ENCODE measurements at places on chromosomes 11 and 22. TPM values are rescaled to one million over a fixed set of nuclear protein-coding genes. Genes with fewer than 3 reads are reported as not detected.

Gene C1QTNF6
- 16.5 TPM for total RNA-seq

Gene OR4C5
- total RNA-seq = not detected

Gene LMNTD2
- total RNA-seq = 0.56 TPM

Gene MS4A8
- not detected for total RNA-seq

Gene ARL14EP
- total RNA-seq = 20.9 TPM

Gene DBX1
- not detected for total RNA-seq

Gene ANO9
- 0.07 TPM for total RNA-seq

Gene GRM5
- under 0.01 TPM for total RNA-seq

Gene OR4C12
- not detected for total RNA-seq

Gene SLC15A3
- 8.7 TPM for total RNA-seq

Gene OR4A16
- not detected for total RNA-seq

Gene ACP2
- total RNA-seq = 16.9 TPM

Gene TMEM86A
- total RNA-seq = 0.92 TPM

All from pulmonary artery endothelial cell (primary cell).